Upper lobe of left lung (tissue), 6 donors: ENCODE measurements at places on chromosomes 7 and 10. TPM values are rescaled to one million over a fixed set of nuclear protein-coding genes. Genes with fewer than 3 reads are reported as not detected.
A peak's percentile ranks its signal among the peaks of the same experiment; 100 is the strongest.

Gene UPP1
- 30.6 TPM for total RNA-seq

Gene CPA2
- not detected for total RNA-seq

Gene DNA2
- 2.7 TPM for total RNA-seq

Gene OR6V1
- not detected for total RNA-seq

Gene CYP3A7
- 1.7 TPM for total RNA-seq

Gene RTKN2
- 99.5 TPM for total RNA-seq

Gene PSD
- 4.3 TPM for total RNA-seq

Gene HSPA12A
- 11.6 TPM for total RNA-seq

Gene VSIR
- total RNA-seq, result 51.7 TPM

Gene ASIC3
- total RNA-seq, result 3.2 TPM

Gene CRTAC1
- 123 TPM for total RNA-seq

Gene LEP
- not detected for total RNA-seq

Gene TSPAN12
- total RNA-seq, result 28.0 TPM

Gene TMEM273
- total RNA-seq, result 37.7 TPM

Gene MARVELD1
- 32.1 TPM for total RNA-seq

- H3K27me3 ChIP-seq, result no peaks in the 10 kb centered on the region
- no peak overlapping the region for H3K27ac ChIP-seq
- peaks cover 7% of the 10 kb centered on the region for H3K4me1 ChIP-seq
- no peak overlapping the region for H3K4me3 ChIP-seq
- no peak for DNase-seq
Observed at GRCh38 chr7:134368851-134369544, 52.3 kb upstream of the SLC35B4 start.

GRCh38 chr7:111986601-111987000 lies 219.6 kb downstream of the DOCK4 start:
- peaks cover 44% of the 10 kb centered on the region for H3K36me3 ChIP-seq
- H3K4me1 ChIP-seq, result peaks cover 19% of the 10 kb centered on the region
- DNase-seq, result no peak

DNA sequence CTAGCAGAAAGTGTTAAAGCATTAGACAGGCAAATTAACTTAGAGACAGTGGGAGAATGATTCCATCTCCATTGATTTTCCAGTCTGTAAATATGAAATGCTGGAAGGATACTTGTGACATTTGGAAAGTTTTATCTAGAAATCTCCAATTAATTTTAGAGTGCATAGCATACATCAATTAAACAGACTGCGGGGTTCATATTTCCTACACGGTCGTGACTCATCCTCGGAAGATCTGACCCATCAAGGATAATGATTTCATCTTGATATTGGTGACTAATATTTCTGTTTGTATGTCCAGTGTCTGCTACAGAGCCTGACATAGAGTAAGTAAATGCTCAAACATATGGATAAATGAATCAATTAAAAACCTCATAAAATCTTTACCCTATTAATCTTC lies 474.9 kb downstream of the KCNMA1 start:
- H3K27ac ChIP-seq, result no peak overlapping the region
- H3K27me3 ChIP-seq, result no peaks in the 10 kb centered on the region
- DNase-seq, result no peak
- H3K4me1 ChIP-seq, result no peaks in the 10 kb centered on the region
- H3K4me3 ChIP-seq, result no peak overlapping the region

GRCh38 chr7:7416031-7416858 lies 119.4 kb downstream of the COL28A1 start:
- peak; percentile 42 for DNase-seq
- H3K36me3 ChIP-seq, result no peaks in the 10 kb centered on the region
- H3K4me3 ChIP-seq, result no peak overlapping the region

DNA sequence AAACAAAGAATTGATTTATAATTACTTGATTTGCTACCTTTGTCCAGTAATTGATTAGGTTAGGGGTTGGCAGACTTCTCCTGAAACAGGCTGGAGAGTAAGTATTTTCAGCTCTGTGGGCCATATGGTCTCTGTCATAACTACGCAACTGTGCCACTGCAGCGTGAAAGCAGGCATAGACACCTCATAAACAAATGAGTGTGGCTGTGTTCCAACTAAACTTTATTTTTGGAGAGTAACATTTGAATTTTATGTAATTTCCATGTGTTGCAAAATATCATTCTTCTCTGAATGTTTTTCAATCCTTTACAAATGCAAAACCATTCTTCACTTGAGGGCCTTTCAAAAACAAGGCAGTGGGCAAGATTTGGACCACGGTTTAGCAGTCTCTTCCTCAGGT lies 76.9 kb downstream of the GALNT17 start:
- no peaks in the 10 kb centered on the region for H3K36me3 ChIP-seq
- H3K27me3 ChIP-seq, result no peaks in the 10 kb centered on the region
- H3K4me3 ChIP-seq, result no peak overlapping the region

DNA sequence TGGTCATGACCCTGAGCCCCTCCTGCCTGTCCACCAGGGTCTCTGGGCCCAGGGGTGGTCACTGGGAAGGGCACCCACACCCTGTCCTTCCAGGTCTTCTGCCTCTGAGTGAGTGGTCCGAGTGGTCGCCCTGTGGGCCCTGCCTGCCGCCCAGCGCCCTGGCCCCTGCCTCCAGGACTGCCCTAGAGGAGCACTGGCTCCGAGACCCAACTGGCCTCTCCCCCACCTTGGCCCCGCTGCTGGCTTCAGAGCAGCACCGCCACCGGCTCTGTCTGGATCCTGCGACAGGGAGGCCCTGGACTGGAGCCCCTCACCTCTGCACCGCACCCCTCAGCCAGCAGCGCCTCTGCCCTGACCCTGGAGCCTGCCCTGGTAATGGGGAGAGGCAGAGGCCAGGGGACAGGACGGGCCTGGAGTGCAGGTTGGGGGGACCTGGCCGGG lies 13.9 kb upstream of the ZNF862 start:
- no peaks in the 10 kb centered on the region for H3K27me3 ChIP-seq
- peak; percentile 60 for DNase-seq
- no peaks in the 10 kb centered on the region for H3K4me1 ChIP-seq
- no peak overlapping the region for H3K4me3 ChIP-seq
- no peaks in the 10 kb centered on the region for H3K36me3 ChIP-seq
- H3K27ac ChIP-seq, result no peak overlapping the region

DNA sequence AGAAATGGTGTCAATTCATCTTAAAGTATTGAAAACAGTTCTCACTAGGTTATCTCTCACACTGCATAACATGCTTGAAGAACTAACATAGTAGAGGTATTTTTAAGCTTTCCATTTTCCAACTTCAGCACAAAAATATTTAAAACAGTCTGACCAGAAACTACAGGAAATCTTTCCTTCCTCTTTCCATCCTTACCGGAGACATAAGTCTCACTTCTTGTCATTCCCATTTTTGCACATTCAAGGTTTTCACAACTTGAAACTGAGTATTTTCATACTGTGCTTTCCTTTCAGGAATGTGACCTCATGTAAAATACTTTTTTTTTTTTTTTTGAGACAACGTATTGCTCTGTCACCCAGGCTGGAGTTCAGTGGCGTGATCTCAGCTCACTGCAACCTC lies 45.2 kb downstream of the ARHGAP12 start:
- H3K4me3 ChIP-seq, result no peak overlapping the region
- no peak for DNase-seq
- H3K27me3 ChIP-seq, result no peaks in the 10 kb centered on the region
- no peaks in the 10 kb centered on the region for H3K36me3 ChIP-seq

DNA sequence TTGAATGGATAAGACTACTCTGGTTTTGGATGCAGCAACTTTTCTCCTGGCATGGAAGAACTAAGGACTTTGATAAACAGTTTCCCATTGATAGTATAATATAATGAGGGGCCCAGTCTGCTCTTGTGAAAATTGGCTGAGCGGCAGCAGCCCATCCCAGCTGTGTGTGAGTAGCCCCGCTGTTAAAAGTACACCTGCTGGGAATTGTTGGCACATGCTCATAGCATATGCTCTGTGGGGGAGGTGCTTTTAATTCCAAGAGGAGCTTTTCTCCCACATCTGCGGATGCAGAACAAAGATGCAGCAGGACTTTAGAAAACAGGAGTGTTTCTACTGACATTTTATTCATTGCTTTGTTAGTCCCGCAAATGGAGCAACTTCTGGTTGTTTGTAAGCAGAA lies 19.0 kb downstream of the SRI start:
- no peak for DNase-seq
- H3K27ac ChIP-seq, result no peak overlapping the region
- H3K4me3 ChIP-seq, result no peak overlapping the region
- no peaks in the 10 kb centered on the region for H3K27me3 ChIP-seq

GRCh38 chr10:88642963-88643362 lies 21.3 kb upstream of the LIPF start:
- no peaks in the 10 kb centered on the region for H3K4me1 ChIP-seq
- H3K27me3 ChIP-seq, result no peaks in the 10 kb centered on the region
- no peak for DNase-seq
- no peak overlapping the region for H3K4me3 ChIP-seq
- no peaks in the 10 kb centered on the region for H3K36me3 ChIP-seq

DNA sequence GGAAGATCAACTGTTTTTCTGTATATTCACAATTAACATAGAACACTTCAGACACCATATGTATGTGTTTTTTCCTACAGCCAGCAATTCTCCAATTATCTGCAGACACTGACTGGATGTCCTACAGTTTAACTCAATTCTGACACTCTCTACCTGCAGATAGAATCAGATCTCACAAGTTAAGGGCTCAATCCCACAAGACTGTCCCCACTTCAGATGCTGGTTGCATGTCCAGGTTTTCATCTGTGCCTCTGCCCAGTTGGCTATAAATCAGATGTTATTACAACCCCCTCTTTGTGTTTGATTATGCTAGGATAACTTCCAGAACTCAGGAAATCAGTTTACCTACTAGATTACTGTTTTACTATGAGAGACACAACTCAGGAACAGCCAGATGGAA lies 295.9 kb downstream of the TWIST1 start:
- no peak for DNase-seq
- H3K27me3 ChIP-seq, result no peaks in the 10 kb centered on the region
- no peak overlapping the region for H3K4me3 ChIP-seq
- no peak overlapping the region for H3K27ac ChIP-seq
- H3K4me1 ChIP-seq, result no peaks in the 10 kb centered on the region

DNA sequence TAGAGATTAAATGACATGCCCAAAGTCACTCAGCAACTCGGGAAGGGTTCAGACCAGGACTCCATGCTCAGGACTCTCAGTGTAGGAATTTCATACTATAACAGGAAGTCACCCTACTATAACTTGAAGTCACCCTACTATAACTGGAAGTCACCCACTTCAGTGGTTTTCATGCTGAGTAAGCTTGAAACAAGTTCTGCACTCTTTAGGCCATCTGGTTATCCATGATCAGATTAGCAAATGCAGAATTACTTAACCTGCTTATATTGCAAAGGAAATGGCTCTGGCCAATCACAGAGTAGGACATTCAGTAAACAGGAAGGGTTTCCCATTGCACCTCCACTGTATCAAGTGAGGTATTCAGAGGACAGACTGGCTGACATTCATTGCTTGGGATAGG lies 1240.4 kb downstream of the GATA3 start:
- H3K36me3 ChIP-seq, result no peaks in the 10 kb centered on the region
- no peak for DNase-seq
- no peak overlapping the region for H3K4me3 ChIP-seq
- H3K27ac ChIP-seq, result no peak overlapping the region
- H3K27me3 ChIP-seq, result no peaks in the 10 kb centered on the region
- no peaks in the 10 kb centered on the region for H3K4me1 ChIP-seq

DNA sequence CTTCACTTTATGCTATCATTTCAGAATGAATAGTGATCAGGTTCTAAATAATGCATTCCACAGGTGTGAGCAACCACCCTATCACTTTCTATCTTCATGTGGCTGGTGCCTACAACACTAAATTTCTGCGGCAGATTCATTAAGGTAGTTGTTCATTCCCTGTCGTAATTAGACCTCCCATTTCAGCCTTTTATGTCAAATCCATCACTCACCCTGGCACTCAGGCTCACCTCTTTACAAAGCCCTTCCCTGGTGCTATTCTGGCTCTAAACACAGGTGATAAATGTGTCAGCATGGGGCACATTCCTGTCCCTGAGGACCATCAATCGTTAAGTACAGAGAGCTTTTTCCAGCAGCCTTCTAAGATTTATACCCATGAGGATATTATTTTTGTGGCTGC lies 300.0 kb upstream of the C7orf33 start:
- H3K36me3 ChIP-seq, result no peaks in the 10 kb centered on the region
- H3K4me1 ChIP-seq, result no peaks in the 10 kb centered on the region
- H3K4me3 ChIP-seq, result no peak overlapping the region
- no peak overlapping the region for H3K27ac ChIP-seq
- H3K27me3 ChIP-seq, result no peaks in the 10 kb centered on the region

DNA sequence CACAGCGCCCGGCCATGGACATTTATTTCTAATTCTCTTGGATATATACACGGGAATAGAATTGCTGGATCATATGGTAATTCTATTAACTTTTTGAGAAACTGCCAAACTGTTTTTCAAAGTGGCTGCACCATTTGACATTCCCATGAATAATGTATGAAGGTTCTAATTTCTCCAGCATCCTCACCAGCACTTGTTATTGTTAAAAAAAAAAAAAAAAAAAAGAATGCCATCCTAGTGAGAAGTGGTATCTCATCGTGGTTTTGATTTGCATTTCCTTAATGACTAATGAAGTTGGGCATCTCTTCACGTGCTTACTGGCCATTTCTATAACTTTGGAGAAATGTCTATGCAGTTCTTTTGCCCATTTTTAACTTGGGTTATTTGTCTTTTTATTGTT lies 13.5 kb downstream of the CNNM2 start:
- no peaks in the 10 kb centered on the region for H3K27me3 ChIP-seq
- H3K27ac ChIP-seq, result no peak overlapping the region
- H3K4me3 ChIP-seq, result no peak overlapping the region
- no peak for DNase-seq

- no peak for DNase-seq
- H3K27ac ChIP-seq, result no peak overlapping the region
- H3K4me1 ChIP-seq, result no peaks in the 10 kb centered on the region
- peaks cover 68% of the 10 kb centered on the region for H3K36me3 ChIP-seq
- H3K27me3 ChIP-seq, result no peaks in the 10 kb centered on the region
- no peak overlapping the region for H3K4me3 ChIP-seq
Observed at GRCh38 chr10:92483539-92483938, 90.4 kb downstream of the IDE start.

- no peaks in the 10 kb centered on the region for H3K36me3 ChIP-seq
- DNase-seq, result no peak
- H3K27me3 ChIP-seq, result no peaks in the 10 kb centered on the region
- no peaks in the 10 kb centered on the region for H3K4me1 ChIP-seq
- H3K27ac ChIP-seq, result no peak overlapping the region
- H3K4me3 ChIP-seq, result no peak overlapping the region
Observed at GRCh38 chr7:70406186-70406949, 725.6 kb upstream of the GALNT17 start.

- H3K36me3 ChIP-seq, result no peaks in the 10 kb centered on the region
- H3K4me3 ChIP-seq, result no peak overlapping the region
- no peak for DNase-seq
- no peaks in the 10 kb centered on the region for H3K27me3 ChIP-seq
- peaks cover 6% of the 10 kb centered on the region for H3K4me1 ChIP-seq
- no peak overlapping the region for H3K27ac ChIP-seq
Observed at GRCh38 chr7:44155191-44156185, 14.4 kb upstream of the MYL7 start.

- no peaks in the 10 kb centered on the region for H3K27me3 ChIP-seq
- no peak overlapping the region for H3K27ac ChIP-seq
- H3K36me3 ChIP-seq, result no peaks in the 10 kb centered on the region
- no peak overlapping the region for H3K4me3 ChIP-seq
- no peak for DNase-seq
Observed at GRCh38 chr7:129882531-129882930, 70.2 kb downstream of the UBE2H start.

- no peak overlapping the region for H3K4me3 ChIP-seq
- no peak for DNase-seq
- no peaks in the 10 kb centered on the region for H3K36me3 ChIP-seq
- H3K27me3 ChIP-seq, result no peaks in the 10 kb centered on the region
Observed at GRCh38 chr7:23964715-23965114, 254.7 kb downstream of the STK31 start.

GRCh38 chr10:128078136-128078969 lies 47.9 kb downstream of the MKI67 start:
- H3K4me1 ChIP-seq, result no peaks in the 10 kb centered on the region
- H3K36me3 ChIP-seq, result peaks cover 87% of the 10 kb centered on the region
- no peaks in the 10 kb centered on the region for H3K27me3 ChIP-seq
- no peak for DNase-seq
- no peak overlapping the region for H3K4me3 ChIP-seq
- H3K27ac ChIP-seq, result no peak overlapping the region
